ENCODE measurements at places on chromosomes 11 and 22.
A peak's percentile ranks its signal among the peaks of the same experiment; 100 is the strongest.

DNA sequence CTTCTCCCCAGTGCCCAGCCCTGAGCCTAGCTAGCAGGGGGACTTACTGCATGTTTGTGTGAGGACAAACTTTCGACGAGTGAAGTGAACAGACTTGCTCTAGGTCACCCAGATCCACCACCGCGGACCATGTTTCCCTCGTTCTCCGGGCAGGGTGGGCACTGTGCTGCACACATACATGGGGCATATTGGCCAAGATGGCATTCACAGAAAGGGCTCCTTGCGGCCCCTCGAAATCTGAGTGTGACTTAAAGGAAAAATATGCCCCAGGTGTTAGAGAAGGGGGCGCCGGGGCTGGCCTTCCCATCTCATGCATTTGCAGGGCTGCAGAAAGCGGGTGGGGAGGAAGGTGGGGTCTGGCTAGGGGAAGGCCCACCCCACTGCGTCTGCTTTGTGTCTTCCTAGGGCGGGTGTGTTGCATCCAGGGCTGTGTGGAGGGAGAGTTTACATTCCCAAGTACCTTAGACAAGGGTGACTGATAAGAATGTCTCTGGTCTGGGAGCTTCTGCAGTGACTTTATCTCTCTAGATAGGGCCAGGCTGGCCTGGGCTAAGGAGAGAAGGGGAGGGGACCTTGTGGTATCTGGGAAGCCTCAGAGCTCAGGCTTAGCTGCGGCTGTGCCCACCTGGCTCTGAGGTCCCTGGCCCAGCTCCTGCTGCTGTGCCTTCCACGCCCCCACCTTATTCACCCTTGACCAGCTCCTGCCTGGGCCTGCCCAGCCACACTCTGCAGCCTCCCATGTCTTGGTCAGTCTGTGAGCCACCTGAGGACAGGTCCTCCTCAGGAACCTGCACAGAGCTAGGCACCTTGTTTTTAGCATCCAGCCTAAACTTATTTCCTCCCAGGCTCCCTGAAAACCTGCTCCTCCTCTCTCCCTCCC lies 45.8 kb downstream of the LRRC32 start:
- no peak for DNase-seq

DNA sequence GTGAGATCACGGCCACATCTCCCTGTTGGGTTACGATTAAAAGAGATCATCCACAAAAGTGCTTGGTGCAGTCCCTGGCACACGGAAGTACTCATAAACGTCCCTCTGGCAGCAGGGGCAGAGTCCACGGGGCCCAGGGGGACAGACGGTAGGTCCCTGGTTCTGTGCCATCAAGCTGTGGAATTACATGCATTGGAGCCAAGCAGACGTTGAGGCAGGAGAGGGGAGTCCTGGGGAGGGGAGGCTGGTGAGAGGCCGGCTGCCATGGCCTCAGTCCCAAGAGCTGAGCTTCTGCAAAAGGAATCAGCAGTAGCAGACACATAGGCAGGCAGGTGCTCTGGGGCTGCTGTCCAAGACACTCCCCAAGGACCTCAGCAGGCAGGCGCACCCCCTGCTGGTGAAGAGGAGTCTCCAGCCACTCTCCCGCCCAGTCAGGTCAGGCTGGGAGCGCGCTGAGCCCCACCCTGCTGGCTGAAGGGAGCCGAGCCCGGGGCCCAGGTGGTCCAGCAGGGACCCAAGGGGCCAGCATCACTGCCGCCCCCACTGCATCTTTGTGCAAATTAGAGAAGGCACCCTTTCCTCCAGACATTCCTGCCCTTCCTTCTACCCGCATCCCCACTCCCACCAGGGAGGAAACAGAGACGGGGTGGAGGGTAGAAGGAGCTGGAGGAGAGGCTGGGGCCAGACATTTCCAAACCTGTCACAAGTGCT lies 7.6 kb upstream of the KCTD17 start:
- DNase-seq, result peak; percentile 35

DNA sequence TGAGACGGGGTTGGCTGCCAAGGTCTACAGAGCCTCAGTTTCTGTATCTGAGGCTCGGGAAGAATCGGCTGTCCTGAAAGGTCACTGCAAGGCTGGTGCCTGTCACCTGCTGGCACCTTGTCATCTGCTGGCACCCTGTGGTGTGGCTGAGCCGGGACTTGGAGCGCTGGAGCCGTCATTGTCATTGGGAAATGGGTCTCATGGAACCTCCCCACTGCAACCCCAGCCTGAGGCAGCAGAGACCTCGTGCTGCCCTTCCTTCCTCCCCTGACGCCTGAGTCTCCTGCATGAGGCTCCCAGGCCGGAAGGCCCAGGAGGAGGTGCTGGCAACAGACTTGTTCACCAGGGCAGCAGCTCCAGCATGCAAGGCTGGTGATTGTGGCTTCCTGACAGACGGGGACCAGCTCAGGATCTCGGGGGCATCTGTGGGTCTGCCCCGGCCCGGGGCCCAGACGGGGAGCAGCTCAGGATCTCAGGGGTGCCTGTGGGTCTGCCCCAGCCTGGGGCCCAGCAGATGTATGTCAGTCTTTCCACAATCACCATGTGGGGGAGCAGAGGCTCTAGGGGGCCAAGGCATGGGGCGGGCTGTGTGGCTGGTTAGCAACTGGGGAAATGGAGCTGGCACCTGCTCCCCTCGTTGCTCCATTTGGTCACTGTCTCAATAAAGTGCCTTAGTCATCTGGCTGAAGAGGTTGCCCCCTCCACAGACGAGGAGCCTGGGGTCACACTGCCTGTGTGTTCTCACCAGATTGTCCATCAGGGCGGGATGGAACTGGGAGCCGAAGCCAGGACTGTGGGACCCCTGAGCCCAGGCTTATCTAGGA lies 668.7 kb downstream of the BRD1 start:
- no peak for DNase-seq

DNA sequence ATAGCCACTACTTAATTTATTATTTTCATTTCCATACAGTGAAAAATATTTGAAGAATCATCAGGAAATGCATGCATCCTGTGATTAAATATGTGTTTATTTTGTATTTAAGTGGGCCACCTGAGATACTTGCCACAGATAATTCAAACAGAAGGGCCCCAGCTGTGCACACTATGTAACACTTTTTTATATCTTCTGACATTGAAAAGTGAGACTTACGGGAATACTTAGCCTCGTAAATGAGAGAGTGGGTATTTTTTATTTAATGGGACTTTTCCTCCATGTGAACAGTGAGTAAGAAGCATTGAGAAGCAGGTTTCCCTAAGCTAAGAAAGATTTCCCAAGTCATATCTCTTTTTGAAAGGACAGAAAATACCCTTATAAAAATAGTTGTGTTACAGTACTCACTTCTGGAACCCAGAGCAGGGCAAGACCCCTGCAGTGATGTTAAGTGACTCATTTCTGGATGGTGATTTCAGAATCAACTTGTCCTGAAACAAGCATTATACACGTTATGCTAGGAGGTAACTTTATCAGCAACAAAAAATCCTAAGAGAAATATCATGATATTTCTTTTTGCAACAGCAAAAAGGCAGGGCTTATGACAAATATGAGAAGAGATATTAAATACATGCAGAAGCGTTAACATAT lies 478.1 kb upstream of the CHORDC1 start:
- no peak for DNase-seq

DNA sequence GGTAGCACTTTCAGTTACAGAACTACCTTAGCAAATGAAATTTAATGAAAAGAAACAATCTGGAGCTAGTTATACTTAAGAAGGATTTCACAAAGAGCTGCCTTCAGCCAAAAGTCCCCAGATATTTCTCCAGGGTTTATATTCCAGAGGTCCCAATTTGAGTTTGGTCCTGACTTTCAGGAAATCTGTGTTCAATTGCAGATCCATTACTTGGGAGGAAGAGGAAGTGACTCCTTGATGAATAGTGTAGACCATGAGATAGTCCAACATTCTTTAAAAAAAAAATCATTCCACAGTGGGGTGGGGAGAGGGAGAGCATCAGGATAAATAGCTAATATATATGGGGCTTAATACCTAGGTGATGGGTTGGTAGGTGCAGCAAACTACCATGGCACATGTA lies 117.6 kb upstream of the ARHGAP20 start:
- no peak for DNase-seq

GRCh38 chr22:39248254-39248653 lies 3.5 kb upstream of the PDGFB start:
- DNase-seq, result no peak

GRCh38 chr11:7604331-7604955 lies 68.9 kb downstream of the CYB5R2 start:
- DNase-seq, result no peak

GRCh38 chr11:64384981-64385944 lies 26.3 kb downstream of the RPS6KA4 start:
- DNase-seq, result no peak

DNA sequence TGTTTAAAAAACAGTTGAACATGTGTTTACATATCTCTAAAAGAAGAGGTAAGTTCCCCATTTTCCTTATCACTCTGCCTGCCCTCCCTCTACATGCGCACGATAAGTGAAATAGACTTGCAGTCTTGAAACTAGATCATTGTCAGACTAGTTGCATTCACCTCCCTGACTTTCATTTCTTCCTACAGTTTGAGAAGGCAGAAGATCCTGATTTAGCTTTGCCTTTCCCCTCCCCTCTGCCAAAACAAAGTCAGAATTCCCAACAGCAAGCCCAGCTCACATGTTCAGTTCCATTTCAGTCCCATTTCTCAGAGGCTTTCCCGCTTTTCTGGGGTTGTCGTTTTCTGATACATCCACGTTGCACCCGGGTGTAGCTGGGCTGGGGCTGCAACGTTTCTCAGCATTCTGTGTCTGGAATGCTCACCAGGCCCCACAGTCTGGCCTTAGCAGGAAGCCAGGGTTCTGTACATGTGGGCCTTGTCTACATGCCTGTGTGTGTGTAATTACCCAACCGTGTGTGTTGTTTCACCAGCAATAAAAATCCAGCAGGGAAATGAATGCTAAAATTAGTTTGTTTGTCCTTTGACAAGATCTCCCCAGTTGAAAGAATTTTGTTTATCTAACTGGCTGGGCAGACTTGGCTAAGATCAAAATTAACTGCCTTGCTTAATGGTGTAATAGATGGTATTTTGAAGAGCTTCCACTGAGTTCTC lies 179.2 kb downstream of the DBX1 start:
- no peak for DNase-seq

DNA sequence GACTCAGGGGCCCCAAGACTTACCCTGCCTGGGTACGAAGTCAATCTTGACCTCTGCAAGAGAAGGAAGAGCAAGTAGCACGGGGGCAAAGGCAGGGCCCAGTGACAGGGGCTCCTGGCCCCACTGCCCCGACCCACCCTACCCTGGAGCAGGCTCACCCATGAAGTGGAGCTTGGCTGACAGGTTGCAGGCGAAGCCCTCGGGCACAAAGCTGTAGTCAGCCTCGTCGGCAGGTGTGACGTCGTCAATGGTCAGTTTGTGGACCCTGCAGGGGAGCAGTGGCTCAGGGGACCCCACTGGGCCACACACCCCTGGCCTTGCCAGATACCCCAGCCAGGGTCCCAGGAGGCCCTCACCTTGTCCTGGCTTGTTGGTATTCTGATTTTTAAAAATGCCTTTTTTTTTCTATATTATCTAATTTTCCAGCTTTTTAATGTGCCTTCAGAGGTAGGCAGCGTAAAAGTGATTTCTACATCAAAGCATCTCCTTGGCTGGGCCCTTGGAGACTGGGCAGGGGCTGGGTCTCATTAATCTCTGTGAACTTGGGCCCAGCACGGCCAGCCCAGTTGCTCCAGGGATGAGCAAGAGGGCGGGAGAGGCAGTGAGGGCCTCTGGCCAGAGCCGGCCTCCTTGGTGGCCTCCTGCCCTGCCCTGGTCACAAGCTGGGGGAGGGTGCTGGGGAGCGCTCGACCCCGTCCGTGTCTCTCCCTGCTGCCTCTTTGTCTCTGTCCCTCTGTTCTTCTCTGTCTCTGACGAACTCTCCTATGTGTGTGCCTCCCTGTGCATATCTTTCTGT lies 11.3 kb downstream of the MYBPC3 start:
- no peak for DNase-seq
